ENCODE measurements at places on chromosomes 3 and 15.

DNA sequence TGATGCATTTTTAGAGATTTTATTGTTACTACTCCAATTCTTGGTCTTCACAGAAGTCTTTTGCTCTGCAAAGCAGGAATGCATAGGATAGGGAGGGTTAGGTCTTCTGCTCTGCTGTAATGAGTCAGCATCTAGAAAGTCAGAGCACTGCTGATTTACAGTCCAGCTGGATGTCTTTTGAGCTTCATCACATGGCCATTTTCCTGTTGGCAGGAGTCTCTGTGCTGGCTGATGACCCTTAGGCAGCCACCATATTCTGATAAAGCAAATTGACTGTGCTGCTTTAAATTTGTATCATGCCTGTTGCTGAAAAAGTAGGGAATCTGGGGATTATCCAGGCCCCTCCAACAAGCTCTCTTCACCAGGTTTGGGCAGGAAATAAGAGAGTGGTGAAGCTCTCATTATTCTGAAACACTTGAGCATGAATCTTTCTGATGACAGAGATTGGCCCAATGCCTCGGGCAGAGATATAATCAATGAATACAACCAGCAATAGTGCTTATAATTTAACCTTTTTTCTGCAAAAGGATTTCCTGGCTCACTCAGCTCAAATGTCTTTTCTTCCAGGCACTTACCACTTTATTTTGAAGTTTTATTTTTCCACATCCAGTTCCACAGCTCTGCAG, 9.7 kb upstream of the CRBN start:
- DNase-seq: no peak

DNA sequence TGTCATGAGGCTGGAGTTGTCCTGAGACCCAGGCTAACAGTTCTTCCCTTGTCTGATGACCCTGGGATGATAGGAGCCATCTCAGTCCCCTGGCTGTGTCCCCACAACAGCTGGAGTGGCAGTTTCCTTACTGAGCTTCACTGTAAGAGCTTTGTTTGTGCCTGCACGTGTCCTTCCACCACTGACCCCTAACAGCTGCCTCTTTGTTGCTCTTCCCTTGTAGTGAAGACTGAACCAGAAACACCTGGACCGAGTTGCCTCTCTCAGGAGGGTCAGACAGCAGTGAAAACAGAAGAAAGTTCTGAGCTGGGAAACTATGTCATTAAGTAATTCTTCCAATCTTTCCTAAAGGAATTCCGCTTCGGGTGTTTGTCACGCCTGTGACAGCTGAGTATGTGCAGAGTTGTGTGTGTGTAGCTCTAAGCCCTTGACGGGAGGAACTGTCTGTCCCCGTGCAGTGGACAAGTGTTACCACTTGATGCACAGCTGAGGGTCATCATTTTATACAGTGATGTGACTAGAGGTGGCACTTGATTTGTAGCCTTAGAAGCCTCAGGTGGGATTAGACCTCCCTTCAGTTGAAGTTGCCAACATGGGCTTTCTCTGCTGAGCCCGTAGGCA, 25.0 kb downstream of the MAP6D1 start:
- DNase-seq: no peak

- no peak for DNase-seq
Observed at GRCh38 chr15:59369597-59369996, 3.1 kb downstream of the MYO1E start.

DNA sequence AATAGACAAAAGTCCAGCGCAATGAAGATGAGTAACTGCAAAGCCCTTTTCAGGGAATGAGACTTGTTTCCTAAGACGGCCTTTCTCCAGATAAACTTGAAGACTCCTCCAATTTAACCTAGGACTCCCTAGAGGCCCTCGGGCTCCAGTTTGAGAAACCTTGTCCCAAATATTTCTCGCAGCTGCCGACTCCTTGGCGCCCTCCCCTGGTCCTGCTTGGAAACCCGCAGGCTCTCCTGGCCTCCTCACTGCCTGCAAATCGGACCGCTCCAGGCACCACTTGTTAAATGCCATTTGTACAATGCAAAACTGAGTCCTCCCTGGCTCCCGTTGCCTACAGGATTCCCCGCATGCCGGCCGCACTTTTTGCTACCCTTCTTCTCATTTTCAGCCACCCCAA, 36.8 kb downstream of the MUC4 start:
- no peak for DNase-seq

DNA sequence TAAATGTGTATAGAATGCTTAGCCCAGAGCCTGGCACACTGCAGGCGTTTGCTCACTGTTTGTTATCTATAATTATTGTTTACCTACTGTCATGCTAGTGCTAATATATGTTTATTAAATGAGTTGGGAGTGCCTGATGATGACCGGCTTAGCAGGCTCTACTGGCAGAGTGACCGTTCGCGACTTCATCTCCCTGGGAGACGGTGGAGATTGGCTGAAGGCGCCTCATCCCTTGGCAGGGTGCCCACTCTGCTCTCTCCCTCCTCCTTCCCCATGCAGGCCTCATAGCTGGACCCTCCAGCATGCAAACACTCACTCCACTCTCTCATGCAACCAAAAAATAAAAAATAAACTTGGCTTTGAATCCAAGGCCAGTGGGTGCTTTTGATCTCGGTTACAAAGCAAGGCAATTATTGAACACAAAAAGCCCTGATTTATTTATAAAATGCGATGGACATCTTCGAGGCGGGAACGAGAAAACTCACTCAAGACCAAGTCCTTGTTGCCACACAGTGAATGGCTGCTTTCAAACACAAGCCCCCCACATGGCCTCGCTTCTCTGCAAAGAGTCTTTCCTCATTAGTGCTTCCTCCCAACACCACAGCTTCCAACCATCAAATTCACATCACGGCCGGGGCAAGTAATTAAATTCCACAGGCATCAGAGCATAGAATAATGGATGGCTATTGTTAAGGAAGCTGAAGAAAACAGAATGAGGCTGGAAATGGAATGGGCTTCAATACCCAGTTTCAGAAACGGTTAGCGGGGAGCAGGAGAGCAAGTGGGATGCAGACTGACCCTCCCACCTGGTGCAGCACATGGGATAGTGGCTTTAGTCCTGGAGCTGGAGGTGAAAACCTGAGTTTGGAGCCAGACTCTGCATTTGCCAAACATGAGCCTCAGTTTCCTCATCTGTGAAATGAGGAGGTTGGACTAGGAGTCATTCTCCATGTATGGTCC, 135.7 kb upstream of the RAD18 start:
- DNase-seq: no peak

DNA sequence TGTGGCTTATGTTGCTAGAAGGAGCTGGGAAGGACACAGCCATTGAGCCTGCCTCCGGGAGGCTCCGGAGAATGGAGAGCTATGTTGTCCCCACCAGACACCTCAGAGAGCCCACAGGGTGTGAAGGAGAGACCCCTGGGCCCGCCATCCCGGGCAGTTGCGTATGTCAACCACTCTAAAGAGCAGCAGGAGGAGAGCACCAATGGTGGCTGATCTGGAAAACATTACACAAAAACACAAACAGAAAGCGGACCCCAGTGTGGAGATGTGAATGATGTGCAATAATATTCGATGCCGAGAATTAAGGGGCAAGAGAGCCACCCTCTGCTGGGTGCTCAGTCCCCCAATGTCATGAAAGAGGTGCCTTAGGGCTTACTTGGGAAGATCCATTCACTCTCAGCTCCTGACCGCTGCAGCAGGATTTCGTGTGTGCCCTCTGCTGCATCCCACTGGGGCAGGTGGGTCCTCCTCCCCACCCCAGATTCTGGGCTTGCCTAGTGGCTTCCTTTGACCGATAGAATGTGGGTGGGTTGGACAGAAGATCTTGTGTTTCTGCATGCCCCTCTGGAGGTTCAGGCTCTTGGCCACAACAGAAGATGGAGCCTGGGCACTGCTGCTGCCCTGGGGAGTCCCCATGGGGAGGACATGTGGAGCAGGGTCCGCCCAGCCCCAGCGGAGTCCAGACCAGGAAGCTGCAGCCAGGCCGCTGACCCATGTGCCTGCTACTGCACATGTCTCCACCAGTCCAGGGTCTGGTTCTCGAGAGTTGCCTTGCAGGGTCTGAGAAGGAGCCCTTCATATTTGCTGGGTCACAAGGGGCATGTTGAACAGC, 245.3 kb downstream of the OCA2 start:
- no peak for DNase-seq

DNA sequence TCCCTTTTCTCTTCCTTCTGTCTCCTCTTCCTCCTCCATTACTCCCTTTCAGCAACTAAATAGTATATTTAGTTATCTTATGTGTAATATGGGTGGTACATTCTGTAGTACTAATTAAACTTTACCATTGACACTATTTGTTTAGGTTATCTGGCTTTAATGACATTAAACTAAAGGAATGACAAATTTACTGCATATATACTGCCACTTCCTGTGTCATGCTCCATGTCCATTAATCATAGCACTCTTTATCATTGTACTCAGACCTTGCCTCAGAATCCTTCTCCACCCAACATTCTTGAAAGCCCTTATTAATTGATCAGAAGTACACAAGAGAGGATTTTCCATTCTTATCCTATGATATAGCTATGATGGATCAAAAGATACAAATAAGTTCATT, 244.2 kb downstream of the NAALADL2 start:
- no peak for DNase-seq
